ENCODE measurements at places on chromosomes 1 and 21.

GRCh38 chr1:234943836-234944402 is 184.7 kb downstream of the TOMM20 start:
- no peak for DNase-seq

- no peak for DNase-seq
Measured at GRCh38 chr21:46096596-46097335, 1.1 kb upstream of the COL6A2 start.

DNA sequence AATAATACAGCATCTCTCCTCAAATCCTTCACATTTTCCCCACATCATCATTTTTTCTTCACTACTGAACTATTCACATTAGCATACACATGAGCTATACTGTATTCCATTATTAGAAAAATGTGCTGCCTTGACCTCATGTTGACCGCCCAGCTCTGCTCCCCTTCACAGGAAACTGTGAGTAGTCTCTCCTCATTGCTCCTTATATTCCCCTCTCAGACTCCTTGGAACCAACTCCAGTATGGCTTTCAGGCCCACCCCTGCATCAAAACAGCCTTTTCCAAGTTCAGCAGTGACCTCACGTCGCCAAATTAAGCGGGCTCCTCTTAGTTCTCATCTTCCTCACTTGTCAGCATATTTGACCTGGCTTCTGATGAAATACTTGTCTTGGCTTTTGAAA is 59.2 kb upstream of the SPAG17 start:
- DNase-seq = no peak

DNA sequence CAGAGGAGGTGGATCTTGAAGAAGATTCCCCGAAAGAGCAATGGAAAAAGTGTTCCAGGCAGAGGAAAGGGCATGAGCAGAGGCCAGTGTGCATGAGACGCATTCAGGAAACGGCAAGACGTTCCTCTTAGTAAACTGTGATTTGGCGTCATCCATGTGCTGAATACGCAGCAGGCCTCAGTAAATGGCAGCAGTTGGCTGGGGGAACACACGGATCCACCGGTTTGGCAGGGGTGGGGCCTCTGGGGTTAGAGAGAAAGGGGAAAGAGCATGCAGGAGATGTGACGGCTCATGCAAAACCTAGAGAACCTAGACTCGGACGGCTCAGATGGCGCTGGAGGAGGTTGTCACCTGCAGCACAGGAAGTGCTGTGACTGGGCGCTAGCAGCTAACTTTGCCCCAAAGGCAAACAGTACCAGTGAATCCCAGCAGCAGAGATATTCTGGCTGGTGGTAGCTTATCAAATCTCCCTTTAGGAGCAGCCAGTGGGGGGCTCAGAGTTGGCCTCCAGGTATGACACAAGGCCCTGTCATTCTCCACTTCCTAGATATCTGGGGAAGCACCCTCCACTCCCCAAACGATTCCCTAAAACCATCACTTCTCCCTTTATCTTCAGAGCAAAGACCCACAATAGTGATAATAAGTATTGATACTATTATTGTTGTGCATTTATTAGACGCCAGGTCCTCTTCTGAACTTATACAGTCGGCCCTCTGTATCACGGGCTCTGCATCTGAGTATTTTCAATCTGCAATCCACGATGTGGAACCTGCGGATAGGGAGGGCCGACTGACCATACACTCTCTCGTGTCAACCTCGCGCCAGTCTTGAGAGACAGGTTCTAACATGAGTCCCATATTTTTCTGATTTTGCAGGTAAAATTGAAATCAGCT is 7.6 kb downstream of the LAPTM5 start:
- no peak for DNase-seq

DNA sequence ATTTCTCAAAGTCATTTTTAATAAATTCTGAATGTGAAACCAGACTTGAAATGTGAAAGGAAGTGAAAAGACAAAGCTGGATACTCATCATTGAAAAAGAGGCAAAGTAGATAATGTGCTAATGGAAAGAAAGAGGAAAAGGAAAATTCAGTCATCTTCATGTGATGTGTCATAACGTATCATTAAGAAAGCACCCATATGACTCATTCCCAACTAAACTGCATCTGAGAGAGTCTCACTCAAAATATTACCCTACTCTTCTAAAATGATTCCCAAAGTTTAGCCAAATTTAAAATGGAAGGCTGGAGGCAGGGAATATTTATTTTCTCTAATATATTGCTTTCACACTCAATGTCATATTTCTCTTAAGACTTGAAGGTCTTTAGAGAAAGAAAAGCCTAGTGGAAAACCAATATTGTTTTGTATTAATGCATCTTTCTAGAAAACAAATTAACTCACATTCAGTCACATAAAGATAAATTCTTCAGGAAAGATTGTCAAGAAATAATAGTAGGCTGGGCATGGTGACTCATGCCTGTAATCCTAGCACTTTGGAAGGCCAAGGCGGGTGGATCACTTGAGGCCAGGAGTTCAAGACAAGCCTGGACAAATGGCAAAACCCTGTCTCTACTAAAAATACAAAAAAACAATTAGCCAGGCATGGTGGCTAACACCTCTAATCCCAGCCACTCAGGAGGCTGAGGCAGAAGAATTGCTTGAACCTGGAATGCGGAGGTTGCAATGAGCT is 129.9 kb downstream of the SLC30A10 start:
- DNase-seq = no peak

DNA sequence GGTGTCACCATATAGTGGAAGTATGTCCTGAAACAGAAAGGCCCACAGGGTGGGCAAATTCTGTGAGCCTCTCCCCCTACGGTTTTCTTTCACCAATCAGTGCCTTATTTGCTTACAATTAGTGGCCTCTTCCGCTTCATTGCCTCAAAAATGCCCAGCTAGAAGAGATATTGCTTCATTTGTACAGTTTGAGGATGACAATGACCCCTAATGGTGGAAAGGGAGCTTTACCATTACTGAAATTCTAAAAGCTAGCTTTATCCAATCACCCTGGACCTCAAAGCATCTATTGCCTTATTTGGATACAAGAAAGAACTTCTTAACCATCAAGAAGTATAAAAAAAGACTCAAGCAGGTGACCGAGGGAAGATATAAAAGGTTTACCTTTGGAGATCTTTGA is 49.6 kb downstream of the LRRC71 start:
- no peak for DNase-seq

GRCh38 chr21:39568361-39568760 is 44.4 kb upstream of the B3GALT5 start:
- DNase-seq = peak; percentile 14

- DNase-seq = no peak
Measured at GRCh38 chr1:27136236-27136551, 18.7 kb downstream of the SLC9A1 start.

DNA sequence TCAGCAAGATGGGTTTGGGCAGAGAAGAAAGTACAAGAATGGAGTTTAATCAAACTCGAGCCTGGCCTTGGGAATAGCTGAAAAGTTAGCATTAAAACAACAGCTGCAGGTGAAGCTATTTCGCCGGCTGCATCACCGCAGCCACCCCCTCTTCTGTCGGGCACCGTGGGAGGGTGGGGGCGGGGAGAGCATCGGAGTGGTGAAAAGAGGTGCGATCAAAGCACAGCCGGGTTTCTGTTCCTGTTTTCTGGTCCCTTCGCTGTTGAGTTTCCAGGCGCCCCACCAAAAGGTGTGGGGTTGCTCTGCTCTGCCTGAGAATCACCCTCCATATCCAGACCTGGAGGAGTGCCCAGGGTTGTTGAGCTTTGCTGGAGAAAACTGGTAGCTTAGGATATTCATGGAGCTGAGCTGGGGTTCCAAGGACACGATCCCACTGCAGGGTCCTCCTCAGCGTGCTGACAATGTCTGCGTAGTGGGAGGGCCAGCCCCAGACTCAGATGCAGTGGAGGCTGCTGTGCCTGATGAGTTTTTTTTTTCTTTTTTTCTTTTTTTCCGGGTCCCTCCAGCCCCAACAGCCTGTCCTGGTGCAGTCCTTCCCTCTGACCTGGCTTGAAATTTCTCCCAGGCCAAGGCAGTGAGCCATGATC is 127.5 kb upstream of the C1orf174 start:
- no peak for DNase-seq

DNA sequence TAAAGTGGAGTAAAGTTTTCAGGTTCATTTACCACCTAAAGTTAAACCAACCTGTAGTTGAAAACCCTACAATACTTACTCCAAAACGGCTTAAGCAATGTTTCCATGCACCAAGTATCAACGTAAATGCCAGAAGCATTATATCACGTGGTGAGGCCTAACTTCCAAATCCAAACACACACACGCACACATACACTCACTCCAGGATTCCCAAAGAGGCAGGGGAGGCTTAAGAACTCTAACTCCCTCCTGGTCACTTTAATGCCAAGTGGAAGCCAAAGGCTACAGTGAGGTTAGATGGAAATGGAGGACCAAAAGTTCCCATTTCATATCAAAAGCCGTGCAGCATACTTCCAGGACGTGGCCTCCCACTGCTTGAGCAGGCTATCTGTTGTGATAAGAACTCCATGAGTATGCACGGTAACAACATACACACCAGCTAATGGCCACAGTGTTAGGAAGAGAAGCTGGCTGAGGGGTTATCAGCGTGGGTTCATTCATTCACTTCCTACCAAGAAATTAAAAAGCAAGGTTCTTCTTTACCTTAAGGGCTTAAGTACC is 224.1 kb downstream of the SLC45A1 start:
- no peak for DNase-seq

GRCh38 chr1:65067491-65068201 is 80.4 kb upstream of the AK4 start:
- peak; percentile 83 for DNase-seq

DNA sequence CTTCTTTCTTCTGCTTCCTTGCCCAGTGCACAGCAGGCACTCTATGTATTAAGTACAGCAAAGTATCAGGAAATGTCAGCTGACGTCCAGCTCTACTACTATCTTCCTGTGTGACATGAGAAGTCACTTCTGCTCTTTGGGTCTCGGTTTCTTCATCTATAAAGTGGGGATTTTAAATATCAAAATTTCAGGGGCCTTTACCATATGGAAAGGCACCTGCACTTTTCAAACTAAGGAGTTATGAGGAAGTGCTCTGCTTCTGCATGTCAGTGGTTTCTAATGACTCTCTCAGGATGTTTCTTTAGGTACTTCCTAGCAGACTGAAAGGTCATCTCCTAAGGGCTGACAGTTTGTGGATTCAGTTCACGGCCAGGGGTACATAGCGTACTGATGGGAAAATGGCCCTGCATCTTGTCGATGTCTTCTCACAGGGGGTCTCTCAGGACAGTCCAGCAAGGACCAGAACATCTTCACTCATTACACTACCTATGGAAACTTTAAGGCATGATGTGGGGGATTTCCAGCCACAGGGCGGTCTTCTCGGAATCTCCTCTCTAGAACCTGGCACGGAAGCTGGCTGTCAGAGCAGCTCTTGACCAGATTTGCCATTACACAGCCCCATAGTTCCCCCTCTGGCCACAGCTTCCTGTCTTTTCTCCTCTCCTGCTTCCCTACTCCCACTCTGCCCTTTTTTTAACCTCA is 42.0 kb upstream of the MTF1 start:
- no peak for DNase-seq

DNA sequence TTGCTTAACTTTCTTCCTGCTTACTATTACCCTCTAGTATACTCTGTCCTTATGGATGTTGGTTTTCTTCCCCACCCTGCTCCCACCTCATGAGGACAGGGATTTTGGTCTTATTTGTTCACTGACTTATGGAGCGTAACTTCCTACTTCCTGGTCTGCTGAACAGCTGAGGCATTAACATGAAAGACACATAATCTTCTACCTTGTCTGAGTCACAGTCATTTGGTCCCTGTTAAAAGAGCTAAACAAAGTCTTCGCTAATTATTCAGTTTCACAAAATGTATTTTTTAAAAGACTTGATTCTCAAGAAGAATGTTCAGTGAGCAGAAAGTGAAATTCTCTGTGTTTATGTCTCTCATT is 18.5 kb downstream of the RNASEL start:
- no peak for DNase-seq

DNA sequence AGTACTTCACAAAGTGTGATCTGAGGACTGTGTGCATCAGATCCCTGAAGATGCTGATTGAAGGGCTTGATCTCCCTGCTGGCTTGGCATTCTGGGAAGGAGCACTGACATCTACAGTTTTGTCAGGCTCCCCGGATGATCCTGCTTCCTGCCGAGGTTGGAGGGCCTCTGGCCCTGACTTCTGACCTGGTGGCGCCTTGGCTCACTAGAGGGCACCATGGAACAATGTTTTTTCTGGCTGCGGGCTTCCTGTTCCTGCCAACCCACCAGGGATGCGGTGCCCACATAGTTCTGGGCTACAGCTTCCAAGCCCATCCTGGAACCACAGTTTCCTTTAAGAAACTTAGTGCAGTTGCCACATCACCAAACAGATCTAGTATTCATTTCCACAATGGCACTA is 38.8 kb upstream of the RASAL2 start:
- DNase-seq = peak; percentile 53
